ENCODE measurements at places on chromosomes 6 and 20. TPM values are rescaled to one million over a fixed set of nuclear protein-coding genes. Genes with fewer than 3 reads are reported as not detected.

The CST2 gene
- not detected for total RNA-seq

GRCh38 chr20:11140359-11140758, 466.6 kb upstream of the JAG1 start:
- DNase-seq, result no peak

DNA sequence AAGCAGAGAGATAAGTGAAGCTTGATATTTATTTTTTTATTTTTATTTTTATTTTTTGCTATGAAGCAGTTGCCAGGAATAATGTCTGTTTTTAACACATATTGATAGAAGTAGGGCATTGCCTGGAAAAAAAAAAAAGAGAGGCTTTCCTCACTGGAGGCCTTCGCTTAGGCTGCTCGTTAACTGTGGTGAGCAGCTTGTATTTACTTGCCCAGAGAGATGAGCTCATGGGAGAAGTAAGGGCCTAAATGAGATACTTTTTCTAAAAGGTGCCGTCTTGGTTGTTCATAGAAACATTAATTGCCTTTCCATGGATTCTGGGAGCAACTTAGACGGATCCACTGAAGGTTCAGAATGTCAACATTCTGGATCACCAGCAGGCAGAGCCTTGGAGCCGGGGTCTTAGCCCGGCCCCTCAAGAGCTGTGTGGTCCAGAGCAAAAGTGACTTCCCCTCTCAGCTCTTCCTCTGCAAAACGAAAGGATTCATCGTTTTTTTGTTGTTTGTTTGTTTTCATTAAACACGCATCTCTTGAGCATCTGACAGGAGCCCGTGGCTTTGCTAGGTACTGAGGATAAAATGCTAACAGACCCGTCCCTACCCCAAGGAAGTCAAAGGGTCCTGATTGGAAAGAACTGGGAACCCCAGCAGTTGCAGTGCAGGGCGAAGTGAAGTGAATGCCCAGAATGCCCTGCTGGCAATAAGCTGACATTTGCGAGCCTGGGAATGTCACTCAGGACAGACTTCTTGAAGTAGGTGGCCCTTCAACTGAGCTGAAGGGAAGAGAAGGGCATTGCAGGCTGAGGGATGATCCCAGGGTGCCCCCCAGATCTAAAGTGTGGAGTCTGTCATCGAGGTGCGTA, 138.5 kb downstream of the ZDHHC14 start:
- no peak for DNase-seq

DNA sequence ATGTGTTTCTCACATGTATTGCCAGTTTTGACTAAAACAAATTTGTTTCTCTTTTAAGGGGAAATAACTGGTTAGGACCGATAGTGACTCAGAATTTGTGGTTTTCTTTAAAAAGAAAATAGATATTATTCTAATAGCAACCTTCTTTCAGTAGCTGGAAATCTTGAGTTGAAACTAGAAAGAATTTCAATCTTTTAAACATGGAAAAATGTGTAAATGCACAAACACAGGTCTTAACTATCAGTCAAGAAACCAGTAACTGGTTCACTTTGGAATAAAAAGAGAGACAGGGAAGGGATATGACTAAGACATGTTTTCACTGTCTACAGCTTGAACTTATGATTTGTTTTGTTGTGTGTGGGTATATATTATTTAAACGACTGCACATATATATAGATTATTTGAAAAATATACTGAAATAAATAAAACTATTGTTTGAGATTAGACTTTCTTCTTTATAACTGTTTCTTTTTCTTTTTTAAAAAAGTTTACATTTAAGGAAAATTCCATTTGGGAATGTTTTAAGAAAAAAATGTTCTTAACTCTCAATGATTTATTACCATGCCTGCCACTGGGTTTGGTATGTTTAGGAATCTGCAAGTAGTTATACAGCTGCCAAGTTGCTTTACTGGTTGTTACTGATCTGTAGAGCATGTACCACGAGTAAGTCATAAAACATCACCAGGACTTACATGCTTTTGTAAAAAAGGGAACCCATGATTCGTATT, 753.3 kb upstream of the MARCKS start:
- DNase-seq, result no peak

DNA sequence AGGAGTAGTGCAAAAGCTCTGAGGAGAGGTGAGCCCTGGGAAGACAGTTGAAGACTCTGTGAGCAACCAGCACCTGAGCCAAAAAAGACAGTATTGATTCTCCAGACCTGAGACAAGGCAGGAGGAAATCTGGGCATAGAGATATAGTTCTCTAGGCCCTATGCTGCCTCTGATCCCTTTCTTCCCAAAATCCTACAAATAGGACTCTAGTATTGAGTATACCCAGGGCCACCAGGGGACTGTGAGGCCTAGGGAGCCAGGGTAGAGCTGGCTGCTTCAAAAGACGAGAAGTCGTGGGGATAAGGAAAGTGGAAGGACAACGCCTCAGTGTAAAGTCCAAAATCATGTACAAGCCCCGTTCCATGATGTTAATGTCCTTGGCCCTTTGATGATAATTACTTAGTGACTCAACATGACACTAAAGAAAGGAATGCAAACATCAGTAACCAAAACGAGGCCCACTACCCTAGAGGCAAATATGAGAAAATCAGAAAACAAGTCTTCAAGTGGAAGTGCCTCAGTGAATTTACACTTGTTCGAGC, 197.3 kb upstream of the PROKR2 start:
- DNase-seq, result no peak

Data from B cell (primary cell).